Fibroblast of mammary gland (primary cell): ENCODE measurements at places on chromosomes 2 and 18.

DNA sequence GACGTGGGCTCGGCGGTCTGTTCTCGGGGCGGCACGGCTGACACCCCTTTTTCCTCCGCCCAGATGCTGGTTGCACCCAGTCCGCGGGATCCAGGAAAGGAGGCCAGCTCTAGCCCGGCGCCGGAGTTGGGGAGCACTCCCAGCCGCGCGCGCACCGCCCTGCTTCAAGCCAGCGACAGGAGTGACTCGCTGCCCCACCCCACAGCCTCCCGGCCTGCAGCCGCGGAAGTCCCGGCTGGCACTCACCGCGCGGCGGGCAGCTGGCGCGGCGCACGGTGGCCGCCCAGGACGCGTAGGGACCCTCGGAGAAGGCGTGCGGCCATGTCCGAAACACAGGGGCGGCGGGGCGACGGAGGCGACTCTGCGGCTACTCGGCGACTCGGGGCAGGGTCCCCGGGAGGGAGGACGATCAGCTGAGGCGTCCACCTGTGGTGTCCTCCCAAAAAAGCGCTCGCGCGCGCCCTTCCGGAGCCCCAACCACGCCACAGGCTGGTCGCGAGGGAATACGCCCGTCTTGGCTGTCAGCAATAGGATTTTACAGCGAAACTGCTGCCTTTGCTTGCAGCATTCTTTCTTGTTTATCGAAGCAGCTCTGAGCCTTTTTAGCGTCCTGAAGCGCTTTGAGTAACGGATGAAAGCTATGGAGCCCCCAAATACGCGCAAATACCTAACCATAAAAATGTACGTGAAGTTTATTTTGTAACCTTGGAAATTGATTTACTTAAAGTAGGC lies at the start of gene ACADL:
TSS of gene ACADL (minus strand) at position 507 of the 732 bp plus-strand sequence. CDS start at position 323, 184 bp downstream.
- DNase-seq = peak; percentile 11

- DNase-seq = no peak
Observed at GRCh38 chr18:39702888-39703287, 2137.3 kb upstream of the CELF4 start.

- no peak for DNase-seq
Observed at GRCh38 chr2:218957671-218958070, 1.8 kb upstream of the CDK5R2 start.

GRCh38 chr2:49000695-49001094 lies 153.6 kb downstream of the FSHR start:
- DNase-seq = no peak

DNA sequence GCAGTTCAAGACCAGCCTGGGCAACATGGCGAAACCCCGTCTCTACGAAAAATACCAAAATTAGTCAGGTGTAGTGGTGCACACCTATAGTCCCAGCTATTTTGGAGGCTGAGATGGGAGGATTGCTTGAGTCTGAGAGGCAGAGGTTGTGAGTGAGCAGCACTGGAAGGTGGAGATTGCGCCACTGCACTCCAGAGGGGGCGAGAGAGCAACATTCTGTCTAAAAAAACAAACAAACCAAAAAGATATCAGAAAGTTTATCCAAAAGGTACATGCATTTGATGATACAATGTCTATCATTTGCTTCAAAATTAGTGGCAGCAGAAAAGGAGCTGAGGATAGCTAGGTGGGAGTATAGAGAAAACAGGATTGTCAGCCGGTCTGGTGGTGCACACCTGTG lies 39.8 kb upstream of the CABLES1 start:
- DNase-seq = no peak

- no peak for DNase-seq
Observed at GRCh38 chr2:217076058-217076435, 216.2 kb upstream of the TNP1 start.

DNA sequence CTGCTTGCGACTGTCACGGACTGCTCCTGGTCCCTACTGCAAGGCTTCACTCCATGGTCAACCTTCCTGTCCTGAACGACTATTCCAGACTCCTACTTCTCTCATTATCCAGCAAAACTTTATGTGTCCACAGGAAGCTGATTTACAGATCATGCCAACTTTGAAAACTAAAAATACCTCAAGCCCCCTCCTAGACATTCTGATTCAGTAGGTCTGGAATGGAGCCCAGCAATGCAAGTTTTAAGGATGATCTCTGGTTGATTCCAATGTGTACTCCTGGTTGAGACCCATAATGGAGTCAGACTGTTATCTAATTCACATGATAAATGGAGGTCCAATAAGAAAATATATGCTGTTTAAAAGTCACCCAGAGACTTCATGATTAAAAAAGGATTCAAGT lies 13.1 kb upstream of the LRATD1 start:
- no peak for DNase-seq

- DNase-seq = peak; percentile 92
Observed at GRCh38 chr2:68190991-68191731, 33.5 kb downstream of the PNO1 start.

- no peak for DNase-seq
Observed at GRCh38 chr18:74083557-74083952, 64.1 kb downstream of the FBXO15 start.

GRCh38 chr2:110103061-110103961 lies 12.3 kb downstream of the MALL start:
- no peak for DNase-seq

DNA sequence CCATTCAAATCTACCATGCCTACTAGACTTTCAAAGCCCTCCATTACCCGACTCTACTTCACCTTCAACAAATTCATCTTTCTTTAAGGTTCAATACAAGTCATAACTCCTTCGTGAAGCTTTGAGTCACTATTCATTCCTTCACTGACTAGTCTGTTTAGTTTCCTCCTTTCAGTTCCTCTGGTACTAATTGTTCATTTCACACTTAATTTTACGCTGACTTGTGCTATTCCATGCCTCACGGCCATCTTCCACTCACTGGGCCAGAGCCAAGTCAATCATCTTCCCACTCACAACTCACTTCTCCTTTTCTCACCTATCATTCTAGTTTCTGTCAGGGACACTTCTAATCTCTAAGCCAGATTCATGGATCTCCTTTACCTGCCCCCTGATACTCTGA lies 136.2 kb downstream of the MTX2 start:
- no peak for DNase-seq

DNA sequence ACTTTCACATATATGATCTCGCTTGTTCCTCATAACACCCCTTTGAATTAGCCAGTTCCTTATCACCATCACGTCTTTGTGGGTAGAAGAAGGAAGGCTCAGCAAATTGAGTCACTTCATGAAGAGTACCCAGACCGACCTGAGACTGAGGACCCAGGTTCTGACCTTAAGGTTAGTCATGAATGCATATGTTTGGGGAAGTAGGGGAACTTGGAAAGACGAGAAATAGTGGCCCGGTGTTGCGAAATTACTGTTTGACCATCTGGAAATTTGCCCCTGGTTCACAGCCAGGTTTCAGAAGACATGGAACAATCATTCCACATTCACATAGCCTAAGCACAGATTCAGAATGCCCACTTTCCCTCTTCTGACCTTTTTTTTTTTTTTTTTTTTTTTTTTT lies 59.8 kb downstream of the MEIS1 start:
- DNase-seq = peak; percentile 97

- no peak for DNase-seq
Observed at GRCh38 chr18:44761812-44762211, 81.1 kb downstream of the SETBP1 start.

DNA sequence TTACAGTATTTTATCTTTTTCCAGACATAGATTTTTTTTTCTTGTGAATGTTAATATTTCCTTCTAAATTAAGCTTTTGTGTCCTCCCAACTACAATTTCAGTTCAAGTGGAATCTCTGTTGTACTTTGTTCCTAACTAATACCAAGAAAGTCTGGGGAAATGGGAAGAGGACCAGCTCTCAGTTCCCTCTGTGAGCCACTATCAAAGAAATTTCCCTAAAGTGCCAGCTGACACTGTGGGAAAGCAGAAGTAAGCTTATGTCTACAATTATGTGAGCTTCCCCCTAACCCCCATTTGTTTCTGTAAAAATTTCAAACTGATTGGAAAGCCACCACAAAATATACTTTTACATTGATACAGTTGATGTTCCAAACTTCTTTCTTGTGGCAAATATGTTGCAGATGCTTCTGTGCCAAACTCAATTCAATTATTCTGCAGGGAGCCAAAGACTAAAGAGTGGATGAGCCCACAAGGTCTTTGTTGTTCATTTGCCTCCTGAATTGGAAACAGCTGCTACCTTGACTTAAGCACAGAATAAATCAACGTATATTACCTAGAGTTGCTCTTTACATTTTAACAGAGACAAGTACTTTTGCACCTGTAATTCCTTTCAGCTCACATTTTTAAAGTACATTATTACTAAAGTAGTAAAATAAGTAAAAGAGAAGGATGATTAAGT lies 306.6 kb downstream of the PTH2R start:
- DNase-seq = no peak

- DNase-seq = no peak
Observed at GRCh38 chr2:234643407-234643806, 146.5 kb upstream of the ARL4C start.

DNA sequence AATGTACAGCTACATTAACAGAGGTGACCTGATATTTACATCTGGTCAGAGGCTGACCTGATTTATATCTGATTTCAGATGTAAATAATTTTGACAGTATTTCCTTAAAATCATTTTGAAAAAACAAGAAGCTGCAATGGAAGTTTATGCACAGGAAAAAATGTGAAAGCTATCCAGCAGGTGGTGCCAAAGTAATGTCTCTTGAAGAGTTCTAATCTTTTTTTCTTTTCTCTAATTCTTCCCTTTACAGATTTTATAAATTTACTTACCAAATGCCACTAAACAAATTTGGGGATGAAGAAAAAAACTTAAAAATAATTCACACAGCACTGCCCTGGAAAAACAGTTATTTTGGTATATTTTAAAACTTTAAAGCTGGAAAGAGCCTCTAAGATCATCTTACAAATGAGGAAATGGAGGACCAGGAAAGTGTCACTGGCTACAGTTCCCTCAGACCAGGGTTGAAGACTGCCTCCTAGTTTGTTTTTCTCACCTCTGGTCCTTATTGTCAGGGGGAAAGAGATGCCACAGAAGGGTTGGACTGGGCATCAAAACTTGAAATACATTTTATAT lies 16.4 kb upstream of the FBLN7 start:
- DNase-seq = peak; percentile 70

DNA sequence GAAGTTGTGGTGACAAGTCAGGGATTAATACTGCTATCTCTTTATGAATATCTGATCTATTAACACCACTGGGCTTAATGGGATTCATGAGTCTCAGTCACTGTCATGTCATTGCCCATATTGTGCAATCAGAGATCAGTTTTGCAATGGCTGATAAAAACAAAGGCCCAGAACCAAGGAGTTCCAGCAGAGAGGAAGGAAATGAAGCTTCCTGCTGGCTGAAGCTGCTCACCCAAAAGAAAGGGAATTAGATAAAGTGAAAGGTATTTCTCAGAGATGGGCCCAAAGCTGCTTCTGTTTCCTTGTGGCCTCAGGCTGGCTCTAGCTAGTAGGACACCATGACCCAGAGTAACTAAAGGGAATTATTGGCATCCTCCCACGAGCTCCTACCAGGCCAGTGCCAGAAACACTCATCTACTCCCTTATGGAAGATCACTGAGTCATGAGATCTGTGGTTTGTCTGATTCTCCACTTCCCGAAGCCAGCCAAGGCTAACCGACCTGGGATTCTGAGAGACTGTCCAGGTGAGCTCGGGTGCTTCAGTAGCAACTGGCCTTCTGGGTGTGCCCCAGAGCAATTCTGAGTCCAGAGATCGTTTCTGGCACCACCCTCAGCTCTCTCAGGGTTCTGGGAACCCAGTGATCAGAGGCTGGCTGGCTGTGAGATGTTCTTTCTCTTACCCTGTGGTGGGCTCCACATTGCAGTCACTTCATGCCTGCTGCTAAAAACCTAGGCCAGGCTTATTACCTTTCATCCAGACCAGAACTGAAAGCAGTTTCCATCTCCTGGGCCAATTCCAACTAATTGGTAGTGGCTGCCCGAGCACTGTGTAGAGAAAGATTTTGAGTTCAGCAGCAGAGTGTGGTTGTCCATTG lies 129.5 kb upstream of the PELI1 start:
- peak; percentile 97 for DNase-seq

DNA sequence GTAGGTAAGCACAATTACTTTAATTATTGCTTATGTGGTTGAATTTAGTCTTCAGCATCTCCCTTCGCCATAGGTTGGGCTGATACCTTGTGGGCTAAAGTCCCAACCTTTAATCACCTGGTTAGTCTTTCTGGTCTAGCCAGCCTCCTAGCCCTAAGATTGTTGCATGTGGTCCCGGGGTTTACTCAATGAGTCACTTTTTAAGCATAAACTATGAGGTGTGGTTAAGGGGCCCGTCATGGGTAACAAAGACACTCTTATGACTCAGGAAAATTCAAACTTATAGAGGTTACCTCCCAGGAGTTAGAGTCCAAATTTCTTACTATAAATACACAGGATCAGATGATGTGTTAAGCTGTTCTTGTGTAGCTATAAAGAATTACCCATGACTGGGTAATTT lies 841.6 kb downstream of the TRIB2 start:
- DNase-seq = peak; percentile 31
